Activated T-helper 1 cell treated with Interleukin-2 at 50 U/mL for 16 hours (primary cell): ENCODE measurements at places on chromosomes 7 and 10.

DNA sequence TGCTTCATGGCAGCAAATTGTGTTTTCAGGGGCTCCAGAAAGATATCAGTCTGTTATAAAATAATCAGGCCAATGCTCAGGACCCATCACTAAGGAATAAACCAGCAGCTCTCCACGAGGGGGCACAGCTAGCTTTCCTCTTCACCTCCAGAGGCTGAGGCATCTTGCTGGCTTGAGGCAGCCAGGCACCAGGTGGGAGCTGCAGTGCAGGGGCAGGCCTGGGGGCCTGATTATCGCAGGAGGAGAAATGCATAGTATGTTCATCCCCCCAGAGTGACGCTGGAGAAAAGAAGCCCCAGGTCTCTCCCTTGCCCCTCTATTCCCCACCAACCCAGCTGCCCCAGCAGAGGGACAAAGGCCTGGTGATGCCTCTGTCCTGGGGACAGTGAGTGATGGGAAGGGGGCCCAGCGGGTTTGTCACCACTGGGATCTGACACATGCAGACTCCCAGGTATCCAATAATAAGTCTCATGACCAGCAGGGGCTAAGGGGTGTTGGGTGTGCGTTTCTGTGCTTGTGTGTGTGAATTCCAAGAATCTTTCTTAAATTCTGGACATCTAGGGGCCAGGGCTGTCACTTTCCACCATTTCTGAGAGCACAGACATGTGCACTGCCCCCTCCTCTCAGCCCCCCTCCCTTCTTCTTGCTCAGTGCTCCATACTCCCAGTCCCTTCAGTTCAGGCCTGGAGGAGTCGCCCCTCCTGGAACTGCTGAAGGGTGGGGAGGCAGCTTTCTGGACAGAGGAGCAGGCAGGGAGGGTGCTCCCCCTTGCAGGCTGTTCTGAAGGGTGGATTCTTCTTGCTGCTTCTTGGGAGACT lies 128.1 kb upstream of the FAM20C start:
- no peak for DNase-seq

DNA sequence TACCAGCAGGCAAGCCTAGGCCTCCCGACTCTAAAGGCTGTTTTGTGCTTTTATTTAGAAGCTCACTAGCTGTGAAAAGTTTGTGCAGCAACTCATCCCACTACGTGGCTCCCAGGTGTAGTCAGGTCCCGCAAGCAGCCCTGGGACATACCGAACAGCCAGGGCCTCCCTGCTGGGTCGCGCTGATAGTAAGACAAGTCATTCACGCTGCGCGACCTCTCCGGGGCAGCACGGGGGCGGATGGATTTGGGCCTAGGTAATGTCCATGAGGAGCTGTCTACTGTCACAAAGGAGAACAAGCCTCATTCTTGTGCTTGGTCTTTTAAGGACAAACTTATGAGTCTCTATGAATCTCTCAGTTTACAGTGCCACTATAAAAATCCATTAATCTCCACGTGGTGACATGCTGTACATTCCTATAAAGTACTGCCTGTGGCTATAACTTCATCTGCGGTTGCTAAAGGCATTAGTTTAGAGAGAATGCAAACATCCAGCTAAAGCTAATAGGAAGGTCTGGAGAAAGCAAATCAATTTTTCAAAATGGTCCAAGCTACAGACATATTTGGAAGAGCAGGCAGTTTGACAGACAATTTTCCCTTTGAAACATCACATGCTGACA lies 546.8 kb downstream of the PHTF2 start:
- DNase-seq: no peak

DNA sequence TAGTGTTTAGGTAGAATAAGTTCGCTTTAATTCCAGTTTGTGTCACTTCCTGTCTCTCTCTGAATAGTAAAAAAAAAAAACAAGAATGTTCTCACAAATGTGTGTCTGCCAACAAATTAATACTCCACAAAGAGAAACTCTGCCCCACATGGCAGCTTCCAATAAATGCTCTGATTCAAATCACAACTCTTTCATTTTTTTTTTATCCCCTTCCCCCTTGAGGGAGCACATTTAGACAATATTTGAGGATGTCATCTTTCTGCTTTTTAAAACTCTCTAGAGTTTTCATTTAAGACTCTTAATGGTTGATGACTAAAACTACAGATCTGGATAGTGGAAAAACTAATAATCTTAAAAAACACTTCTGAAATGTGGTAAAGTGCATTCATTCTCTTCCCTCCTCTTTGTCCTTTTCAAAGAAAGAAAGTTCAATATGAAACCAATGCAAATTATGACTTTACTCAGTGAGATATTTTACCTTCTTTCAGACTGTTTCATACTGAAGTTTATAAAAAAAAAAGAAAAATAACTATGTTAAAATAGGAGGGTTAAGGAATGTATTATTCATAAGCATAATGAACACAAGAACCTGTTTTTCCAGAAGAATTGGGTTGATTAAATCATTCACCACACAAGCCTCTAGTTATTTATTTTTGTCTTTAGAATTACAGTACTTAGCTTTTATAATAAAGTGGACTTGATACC lies 42.3 kb downstream of the ARID5B start:
- no peak for DNase-seq

DNA sequence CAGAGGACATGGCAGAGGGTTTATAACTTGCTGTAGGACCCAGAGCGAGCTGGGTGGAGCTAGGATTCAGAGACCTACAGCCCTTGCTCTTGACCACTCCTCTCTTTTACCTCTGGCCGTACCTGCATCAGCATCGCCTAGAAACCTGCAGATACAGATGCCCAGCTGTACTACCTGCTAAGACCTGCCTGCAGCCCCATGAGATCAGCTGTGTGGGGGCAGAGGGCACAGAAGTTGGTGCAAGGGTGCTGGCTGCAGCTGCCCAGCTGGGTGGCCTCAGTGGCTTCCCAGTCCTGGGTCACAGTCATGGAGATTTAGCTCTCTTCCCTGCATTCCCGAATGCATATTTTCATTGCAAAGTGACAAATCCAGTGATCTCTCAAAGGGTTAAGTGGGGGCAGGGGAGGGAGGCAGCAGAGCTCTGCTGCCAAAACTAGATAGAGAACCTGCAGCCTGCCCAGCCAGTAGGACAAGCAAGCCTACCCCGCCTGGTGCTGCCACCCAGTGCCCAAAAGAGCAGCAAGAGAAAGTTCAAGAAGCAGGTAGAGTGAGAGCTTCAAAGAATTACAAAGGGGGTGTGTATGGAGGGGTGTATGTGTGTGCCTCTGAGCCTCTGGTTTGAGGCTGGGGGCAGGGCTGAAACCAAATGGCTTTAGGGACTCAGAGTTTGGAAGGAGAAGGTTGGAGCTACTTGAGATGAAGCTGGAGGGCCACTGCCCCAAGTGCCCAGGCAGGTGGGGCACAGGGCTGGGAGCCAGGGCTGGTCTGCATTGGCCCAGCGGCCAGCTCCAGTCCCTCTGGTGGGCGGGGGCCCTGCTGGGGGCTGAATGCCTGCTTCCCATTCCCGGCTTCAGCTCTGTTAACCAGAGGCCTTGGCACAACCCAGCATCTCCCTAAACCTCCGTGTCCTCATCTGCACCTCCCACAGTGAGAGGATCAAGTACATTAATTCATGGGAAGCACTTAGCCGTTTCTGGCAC lies 6.9 kb downstream of the FAM241B start:
- DNase-seq: no peak

DNA sequence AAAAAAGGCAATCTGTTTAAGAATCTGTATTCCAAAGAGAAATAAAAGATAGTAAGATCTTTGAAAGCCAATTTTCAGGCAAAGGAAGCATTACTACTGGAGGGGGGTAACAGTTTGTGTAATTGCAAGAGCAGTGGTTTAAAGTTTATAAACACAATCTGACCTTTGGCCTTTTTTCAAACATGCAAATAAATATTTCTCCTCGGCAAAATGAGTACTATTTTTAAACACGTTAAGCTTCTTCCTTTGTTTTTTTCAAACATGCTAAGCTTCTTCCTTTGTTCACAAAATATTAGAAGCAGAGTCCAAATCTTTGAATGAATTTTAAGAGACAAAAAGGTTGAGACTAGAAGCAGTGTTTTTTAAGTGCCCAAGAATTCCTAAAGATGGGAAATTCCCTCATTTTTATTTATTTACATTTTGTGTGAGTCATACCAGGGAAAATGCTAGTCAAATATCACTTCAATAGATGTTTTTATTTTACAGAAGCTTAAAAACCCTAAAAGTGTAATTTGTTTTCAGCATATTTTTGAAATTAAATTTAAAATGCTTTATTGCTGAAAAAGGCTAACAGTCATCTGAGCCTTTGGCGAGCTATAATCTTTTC lies 229.3 kb downstream of the GPR37 start:
- no peak for DNase-seq

DNA sequence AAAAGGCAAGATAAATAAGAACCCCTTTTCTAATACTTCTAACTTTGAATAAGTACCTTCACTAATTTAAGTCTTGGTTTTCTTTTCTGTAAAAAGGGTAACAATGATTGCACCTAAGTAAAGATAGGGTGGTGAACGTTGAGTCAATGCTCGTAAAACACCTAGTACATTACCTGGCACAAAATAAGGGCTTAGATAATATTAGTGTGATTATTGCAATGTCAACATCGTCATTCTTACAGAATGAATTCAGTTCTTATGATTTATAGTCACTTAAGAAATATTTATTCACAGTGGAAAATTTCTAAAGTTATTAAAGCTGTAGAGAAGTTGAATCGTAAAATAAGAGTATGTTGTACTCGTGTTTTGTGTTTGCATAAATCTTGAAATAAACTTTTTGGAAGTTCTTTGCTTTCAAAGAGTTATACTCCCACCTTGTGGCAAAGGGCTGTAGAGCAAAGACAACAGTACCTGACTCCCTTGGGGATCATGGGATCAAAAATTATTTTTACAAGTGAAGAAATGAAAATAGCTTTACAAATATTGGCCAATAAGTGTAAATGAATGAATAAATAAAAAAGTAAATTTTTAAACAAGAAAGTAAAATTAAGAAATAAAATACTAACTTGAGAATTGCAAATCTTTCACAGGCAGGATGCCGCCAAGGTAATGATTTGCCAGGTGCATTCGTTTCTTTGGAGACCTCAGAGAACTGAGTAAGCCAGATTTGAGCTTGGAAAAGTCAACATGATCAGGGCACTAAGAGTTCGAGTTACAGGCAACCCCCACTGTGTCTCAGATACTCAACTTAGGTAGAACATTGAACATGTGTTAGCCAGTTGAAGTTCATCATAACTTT lies 285.8 kb upstream of the CACNA2D1 start:
- DNase-seq: no peak
